Myocyte (in vitro differentiated cells): ENCODE measurements at places on chromosomes 2 and 18. TPM values are rescaled to one million over a fixed set of nuclear protein-coding genes. Genes with fewer than 3 reads are reported as not detected.

NEU2 gene
- total RNA-seq, result not detected in 2 replicates

CD8B2 gene
- total RNA-seq, result not detected in 2 replicates

C2orf92 gene
- 4.9 and 5.7 TPM in 2 replicates for total RNA-seq

- DNase-seq, result peak; percentile 64
These were observed 30.6 kb downstream of the ORC4 start for GRCh38 chr2:147989809-147990403.

GRCh38 chr2:198042189-198042588 lies 237.8 kb downstream of the PLCL1 start:
- DNase-seq, result no peak

DNA sequence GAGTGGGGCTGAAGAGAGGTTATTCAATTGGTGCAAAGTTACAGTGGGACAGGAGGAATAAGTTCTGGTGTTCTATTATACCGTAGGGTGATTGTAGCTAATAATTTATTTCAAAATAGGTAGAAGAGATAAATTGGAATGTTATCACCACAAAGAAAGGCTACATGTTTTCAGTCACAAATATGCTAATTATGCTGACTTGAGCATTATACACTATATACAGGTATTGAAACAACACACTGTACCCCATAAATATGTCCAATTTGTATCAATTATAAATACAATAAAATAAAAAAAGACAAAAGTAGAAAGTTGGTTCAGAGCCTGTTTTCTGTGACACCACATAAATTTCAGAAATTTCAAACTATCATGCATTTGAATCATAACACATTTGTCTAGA lies 97.7 kb downstream of the CDH19 start:
- no peak for DNase-seq

GRCh38 chr2:21131861-21132260 lies 8.1 kb downstream of the TDRD15 start:
- no peak for DNase-seq
